ENCODE measurements at places on chromosomes 16 and 17.

GRCh38 chr17:14919631-14920213, 345.4 kb downstream of the PMP22 start:
- DNase-seq: no peak

GRCh38 chr16:55480228-55480655, 1.2 kb downstream of the MMP2 start:
- no peak for DNase-seq

DNA sequence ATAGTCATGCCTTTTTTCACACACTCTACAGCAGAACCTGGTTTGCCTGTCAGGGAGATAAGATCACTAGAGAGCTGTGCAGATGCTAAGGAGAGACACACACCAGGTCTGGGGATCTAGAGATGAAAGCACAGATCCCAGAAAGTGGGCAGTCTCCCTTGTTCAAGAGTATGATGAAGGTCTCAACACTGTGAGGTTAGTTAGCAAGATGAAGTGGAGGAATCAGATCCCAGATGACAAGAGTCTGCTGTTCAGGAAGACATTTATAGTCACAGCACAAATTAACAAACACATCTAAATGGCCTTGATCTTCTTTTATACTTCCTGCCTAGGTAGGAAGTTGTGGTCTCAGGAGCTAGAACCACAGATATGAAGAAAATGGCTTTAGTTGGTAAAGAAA, 23.4 kb upstream of the SKAP1 start:
- no peak for DNase-seq

DNA sequence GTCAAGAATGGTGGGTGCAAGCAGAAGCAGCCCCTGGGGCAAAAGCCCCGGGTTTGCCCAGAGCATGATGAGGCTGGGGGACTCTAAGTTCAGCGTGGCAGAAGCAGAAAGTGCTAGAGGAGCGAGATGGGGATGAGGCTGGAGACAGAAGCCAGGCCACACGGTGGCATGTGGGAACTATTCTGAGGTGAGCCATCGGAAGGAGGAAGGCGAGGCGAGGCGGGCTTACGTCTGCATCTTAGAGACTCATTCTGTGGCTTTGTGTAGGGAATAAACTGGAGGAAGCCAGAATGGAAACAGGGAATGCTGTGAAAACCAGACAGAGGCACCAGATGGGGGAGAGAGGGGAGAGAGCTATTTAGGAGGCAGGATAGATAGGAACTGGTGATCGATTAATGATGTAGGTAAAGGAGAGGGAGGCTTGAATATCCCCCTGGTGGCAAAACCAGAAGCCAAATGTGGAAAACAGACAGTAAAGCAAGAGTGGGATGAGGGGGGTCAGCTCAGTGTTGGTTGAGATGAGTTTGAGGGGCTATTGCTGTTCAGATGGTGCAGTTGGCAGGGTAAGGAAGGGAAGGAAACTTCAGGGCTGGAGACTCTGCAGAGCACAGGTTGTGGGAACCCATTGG, 3.1 kb upstream of the TNFSF13 start:
- DNase-seq: no peak

DNA sequence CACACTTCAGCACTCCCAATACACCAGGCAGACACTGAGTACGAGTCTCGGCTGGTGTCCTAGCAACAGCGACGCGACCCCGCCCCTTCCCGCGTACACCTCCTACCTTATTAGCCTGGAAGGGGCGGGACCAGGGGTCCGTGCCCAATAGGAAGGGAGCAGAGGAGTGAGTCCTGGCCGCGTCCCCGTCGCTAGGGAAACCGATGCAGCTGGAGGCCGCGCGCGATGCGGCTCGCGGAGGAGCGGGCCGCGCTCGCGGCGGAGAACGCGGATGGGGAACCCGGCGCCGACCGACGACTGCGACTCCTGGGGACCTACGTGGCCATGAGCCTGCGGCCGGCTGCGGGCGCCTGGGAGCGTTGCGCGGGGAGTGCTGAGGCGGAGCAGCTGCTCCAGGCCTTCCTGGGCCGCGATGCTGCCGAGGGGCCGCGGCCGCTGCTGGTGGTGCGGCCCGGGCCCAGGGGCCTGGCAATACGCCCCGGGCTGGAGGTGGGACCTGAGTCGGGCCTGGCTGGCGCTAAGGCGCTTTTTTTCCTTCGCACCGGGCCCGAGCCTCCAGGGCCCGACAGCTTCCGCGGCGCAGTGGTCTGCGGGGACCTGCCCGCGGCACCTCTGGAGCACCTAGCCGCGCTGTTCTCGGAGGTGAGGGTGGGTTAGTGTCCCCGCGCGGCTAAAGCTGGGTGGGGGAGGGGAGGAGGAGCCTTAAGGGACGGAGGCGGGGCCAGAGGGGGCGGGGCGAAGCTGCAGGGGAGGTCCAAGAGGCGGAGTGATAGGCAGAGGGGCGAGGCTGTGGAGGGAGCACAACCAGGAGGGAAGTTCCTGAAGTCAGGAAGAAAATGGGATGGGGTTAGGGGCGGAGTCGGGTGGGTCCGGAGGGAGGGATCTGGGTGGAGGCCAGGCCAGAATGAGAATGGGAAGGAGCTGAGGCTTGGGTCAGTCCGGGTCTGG, at the start of gene DNAH9:
Gene DNAH9, plus strand, starts transcription at position 197 of the 948 bp plus-strand sequence. Its CDS starts 29 bp downstream, at position 226.
- no peak for DNase-seq

DNA sequence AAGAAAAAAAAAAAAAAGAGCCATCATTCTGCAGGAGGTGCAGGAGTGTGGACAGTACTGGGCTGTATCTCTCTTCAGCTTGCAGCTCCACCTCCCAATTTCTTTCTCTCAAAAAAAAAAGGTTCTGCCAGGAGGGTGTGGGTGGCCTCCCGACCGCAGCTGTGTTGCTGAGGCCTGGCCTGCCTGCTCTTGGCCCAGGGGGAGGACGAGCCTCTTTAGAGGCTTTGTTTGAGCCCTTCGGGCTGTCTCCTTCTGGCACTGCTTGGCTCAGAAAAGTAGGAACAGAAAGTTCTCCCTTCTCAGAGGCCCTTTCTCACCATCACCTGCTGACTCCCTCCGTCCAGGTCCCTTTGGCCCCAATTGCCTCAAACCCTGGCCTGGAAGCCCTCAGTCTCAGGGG, 22.2 kb upstream of the C17orf107 start:
- DNase-seq: no peak

DNA sequence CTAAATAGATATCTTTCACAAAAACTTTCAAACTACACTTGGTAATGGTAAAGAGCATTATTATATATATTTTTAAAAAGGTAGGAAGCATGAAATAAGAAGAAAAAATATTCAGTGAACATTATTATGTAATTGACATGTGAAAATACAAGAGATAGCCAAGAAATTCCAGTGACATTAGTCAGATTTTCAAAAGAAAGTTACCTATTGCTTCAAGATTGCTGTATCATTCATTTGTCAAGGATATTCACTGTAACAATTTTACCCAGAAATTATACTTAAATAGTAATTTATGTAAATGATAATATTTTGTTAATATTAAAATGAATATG, 350.2 kb downstream of the KIF2B start:
- no peak for DNase-seq

- DNase-seq: no peak
Observed at GRCh38 chr17:28194382-28194781, 124.6 kb upstream of the TMEM97 start.

GRCh38 chr16:82730901-82731300, 104.1 kb downstream of the CDH13 start:
- DNase-seq: no peak

- no peak for DNase-seq
Observed at GRCh38 chr16:23222929-23223328, 40.4 kb downstream of the SCNN1G start.

DNA sequence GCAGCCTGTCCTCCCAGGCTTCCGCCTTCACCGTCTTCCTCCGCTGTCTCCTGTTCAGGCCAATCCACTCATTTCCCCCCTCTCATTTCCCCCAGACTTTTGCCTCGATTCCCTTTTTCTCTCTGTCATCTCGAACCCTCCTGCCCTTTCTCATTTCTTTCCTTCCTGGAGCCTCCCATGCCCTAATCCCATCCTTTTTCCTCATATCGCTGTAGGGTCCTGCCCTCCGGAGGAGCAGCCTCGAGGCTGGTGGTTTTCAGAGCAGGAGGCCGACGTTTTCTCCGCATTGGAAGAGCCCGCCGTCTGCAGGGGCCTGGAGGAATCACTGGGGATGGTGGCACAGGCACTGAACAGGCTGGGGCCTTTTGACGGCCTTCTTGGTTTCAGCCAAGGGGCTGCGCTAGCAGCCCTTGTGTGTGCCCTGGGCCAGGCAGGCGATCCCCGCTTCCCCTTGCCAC, 597 bp downstream of the OVCA2 start:
- DNase-seq: peak; percentile 70

DNA sequence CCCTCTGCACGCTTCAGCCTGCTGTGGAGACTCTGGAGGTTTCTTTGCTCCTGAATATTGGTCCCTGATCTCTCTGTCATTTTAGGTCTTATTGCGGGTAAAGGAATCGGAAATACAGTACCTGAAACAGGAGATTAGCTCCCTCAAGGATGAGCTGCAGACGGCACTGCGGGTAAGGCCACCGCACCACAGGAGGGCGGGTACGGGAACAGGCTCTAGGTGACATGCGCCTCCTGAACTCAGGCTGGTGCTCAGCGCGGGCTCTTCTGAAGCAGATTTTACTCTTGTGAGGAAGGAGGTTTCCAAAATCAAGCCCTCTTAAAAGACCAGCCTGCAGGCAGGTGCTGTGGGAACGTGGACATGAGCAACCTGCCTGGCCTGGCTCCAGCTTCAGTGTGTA, 29.8 kb downstream of the PLD6 start:
- no peak for DNase-seq

DNA sequence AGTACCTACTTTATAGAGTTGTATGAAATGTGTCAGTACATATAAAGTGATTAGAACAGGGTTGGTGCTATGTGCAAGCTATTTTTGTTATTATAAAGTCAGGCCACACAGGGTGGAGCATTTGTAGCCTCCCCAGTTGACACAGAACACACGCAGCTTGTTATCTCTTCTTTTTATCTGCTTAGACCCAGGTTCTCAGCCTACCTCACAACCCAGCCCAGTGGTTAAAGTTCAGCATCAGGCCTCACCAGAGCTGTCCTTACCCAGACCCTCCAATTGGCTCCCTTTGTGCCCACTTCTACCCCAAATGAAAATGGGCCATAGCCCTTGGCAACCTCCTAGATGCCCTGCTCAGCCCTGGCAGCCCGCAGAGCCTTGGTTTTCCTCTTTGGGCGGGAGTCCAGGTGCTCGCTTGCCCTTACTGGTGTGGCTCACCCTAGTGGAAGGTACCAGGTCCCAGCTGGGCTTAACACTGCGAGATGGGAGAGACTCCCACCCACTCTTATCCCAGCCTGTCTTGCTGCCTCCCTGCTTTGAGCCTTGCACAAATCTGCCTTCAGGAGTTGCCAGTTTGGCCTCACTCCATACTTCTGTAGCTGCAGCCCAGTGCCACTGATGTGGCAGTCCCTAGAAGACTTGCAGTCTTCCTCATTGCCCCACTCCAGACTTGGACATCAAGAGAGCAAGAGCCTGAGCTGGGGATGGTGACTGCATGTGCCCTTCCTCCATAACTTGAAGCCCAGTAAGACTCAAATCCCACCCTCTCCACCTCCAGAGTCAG, 1.1 kb upstream of the PIGS start:
- no peak for DNase-seq

GRCh38 chr17:15171167-15172047, 93.7 kb downstream of the PMP22 start:
- peak; percentile 74 for DNase-seq

DNA sequence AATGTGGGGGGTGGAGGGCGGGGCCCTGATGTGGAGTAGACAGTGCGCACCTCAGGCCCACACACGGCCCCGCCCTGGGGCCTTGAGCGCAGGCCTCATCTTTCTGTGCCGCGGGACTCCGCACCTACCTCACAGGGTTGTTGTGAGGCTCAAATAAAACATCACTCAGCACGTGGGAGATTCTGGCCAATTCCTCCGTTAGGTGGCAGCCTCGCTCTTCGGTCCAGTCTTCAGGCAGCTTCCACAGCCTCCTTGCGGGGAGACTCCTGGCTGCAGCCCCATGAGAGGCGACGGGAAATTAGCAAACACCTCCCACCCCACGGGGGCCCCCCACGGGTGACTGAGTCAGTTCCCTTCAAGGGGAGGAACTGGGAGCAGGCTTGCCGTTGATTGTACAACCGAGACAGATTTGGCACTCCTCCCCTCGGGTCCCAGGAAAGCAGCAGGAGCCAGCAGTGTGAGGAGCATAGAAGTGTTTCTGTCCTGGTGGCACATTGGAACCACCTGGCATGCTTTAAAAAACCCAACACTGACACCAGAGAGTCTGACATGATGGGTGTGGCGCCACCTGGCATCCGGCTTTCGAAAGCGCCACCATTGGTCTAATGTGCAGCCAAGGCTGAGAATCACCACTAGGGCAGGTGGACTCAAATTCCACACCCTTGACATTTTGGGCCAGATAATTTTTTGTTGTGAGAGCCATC, 7.6 kb downstream of the MRM1 start:
- DNase-seq: peak; percentile 28

GRCh38 chr16:59971264-59971663, 1237.1 kb upstream of the GOT2 start:
- no peak for DNase-seq

GRCh38 chr17:80846932-80847331, 144.7 kb upstream of the CHMP6 start:
- no peak for DNase-seq

- peak; percentile 51 for DNase-seq
Observed at GRCh38 chr17:17837966-17838962, 1.5 kb upstream of the SREBF1 start.

DNA sequence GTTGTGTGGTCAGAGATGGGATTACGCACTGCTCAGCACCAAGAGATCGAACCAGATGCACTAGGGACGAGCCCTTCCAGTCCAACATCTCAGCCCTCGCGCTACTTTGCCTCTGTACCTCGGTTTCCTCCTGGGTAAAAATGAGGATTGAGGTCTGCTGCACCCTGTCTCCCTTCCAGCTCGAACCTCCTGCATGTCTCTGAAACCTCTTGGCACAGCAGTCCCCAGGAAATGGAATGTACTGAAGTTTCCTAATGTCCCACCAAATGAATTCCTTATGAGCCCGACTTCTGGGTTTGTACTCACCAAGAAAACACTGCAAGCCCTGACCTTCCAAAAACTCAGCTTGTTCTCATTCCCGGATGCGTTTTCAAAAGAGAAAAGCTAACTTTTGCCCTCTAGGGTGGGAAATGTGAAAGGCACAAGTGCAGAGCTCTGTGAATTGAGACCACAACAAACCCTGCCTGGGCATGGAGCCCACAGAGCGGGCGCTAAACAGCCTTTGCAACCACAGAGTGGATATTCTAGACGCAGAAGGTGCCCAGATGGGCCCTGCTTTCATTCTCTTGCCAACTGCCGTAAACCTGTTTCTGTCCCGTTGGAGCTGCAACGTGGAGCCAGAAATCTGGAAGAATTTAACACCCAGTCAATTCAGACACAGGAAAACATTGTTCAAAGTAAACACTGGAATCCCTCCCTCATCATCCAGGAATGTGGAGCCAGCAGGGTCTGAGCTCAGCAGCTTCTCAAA, 10.3 kb downstream of the CDRT4 start:
- no peak for DNase-seq

GRCh38 chr16:14285513-14286367, 214.6 kb downstream of the MRTFB start:
- DNase-seq: peak; percentile 82

Measured in RKO (cell line).